ENCODE measurements at places on chromosomes 13 and 19.

DNA sequence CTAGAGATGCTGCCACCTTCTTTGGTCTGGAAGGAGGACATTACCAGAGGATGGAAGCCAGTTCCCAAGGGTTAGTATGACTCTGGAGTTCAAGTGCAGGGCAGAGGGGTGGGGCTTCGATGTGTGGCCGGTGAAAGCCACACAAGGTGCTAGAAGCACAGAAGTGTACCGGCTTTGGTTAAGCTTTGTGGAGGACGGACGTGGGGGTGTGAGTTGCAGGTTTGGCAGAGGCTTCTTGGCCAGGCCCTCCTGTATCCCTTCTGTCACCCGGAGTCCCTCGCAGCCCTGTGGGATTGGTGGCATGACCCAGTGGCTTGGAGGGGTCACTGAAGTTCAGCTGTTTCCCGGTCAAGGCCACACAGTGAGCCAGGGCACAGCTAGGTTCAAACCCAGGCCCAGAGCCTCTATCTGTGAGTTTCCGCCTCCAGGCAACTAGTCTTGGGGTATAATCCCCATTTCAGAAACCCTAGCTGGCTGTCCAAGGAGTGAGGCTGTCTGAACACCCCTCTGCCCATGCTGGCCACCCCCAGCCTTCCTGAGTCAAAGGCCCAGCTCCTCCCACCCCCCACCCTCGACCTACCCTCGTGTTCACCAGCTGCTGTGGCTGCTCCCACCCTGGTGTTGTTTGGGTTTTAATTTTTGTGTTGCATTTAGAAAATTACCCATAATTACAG is 4.6 kb upstream of the SSBP4 start:
- DNase-seq, result no peak

GRCh38 chr19:14772467-14772866 is 5.9 kb downstream of the ADGRE2 start:
- DNase-seq, result no peak

DNA sequence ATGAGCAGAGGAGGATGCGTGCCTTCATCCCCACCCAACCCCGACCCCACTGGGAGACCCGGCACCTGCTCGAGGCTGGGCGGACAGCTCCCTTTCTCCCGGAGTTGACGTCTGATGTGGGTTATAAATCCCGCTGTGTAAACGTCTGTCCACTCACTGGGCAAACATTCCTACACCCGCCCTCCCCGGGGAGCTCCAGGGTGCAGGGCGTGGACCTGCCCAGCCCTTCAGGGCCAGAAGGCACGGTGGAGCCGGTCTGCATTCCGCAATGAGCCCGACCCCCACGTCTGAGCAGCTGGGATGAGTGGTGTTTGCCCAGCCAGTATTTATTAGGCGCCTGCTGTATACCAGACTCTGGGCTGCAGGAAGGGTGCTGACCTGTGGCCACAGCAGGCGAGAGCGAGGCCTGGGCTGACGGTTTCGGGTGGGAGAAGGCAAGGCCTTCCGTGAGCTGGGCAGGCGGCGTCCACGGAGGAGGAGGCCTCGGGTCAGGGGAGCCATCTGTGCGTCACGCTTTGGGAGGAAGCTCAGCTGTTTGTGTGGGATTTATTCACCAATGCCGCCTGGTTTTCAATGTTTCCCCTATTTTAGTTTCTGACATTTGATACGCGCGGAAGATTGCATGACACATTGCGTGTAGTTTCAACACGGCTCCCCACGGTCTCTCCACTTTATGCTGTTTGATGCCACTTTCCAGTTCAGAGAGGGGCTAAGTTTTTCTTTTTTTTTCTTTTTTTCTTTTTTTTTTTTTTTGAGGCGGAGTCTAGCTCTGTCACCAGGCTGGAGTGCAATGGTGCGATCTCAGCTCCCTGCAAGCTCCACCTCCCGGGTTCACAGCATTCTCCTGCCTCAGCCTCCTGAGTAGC is 2.0 kb downstream of the MISP start:
- DNase-seq, result no peak

- DNase-seq, result no peak
Measured at GRCh38 chr13:35599384-35599783, 122.9 kb upstream of the MAB21L1 start.

GRCh38 chr19:19155495-19156219 is 14.4 kb downstream of the MEF2B start:
- DNase-seq, result no peak

DNA sequence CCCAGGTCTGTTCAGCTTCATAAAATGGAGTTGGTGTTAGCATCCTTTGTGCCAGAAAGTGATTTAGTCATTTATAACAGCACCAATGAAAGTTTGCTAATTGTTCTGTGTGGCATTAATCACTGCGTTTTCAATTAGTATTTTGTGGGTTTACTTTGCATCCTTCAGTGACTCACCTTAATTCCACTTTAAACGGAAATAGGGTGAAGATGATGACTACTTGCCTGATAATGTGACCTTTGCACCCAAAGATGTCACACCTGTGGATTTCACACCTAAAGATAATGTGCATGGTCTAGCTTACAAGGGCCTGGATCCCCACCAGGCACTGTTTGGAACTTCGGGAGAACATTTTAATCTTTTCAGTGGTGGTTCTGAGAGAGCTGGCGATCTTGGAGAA is 15.0 kb downstream of the GPATCH1 start:
- no peak for DNase-seq

GRCh38 chr19:49338023-49338677 is 2.9 kb downstream of the CD37 start:
- no peak for DNase-seq

- no peak for DNase-seq
Measured at GRCh38 chr19:49057636-49058234, at the start of gene CGB7. TSS of gene CGB7 (minus strand) at chr19:49057749. CDS start at chr19:49055375, 2,374 bp downstream.

DNA sequence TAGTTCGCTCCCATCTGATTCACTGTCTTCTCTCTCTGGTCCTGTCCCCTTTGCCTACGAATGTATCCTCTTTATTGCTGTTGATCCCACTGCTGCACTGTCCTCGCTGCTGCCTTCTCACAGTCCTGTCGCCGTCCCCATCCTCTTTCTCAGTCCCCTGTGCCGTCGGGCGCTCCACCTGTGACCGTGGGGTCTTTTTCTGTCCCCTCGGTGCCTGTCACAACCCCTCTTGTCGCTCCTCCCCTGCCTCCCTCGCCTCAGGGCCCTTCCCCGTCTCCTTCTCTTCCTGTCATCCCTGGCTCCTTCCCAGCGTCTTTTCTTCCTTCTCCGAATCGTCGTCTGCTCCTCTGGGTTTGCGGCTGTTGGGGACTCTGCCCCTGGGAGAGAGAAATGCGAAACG is 32.3 kb downstream of the SYT3 start:
- DNase-seq, result no peak

DNA sequence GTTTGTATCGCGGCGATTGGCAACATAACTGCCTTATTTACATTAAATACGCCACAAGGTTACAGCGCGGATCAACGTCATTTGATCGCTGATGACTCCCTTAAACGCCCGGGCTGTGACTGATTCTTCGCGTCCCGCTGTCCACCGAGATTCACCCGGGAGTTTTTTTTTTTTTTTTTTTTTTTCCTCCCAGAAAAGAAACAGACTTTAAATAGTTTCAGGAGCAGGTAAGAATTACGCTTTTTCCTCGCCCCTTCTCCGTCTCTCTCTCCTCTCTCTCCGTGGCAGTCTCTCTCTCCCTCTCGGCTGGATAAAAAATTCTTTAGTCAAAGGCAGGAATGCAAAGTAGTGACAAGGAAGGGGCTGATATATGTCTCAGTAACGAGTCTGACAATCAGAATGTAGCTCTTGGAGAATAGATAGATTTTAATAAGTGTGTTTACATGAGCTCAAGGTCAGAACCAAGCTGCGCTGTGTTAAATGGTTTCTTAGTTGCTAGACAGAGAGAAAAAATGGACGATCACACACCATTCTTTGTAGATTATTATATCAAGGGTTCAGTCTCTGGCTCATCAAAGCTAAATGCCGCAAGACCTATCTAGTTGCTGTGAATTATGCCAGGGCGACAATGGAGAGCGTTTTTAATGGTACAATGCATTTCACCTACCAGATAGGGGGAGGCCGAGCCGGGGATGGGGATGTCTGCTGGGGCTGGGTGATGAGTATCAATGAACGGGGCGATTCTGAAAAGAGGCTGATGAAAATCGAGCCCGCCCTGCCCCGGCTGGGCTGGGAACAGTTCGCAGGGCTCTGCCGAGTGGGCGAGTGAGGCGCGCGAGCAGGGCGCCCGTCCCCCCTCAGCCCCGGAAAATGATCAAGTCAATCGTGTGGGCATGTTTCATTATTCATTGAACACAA is 147.2 kb upstream of the ZNF536 start:
- no peak for DNase-seq

GRCh38 chr13:99352351-99353245 is 45.4 kb upstream of the GPR183 start:
- DNase-seq, result no peak
